ENCODE measurements at places on chromosomes 6 and 20.

DNA sequence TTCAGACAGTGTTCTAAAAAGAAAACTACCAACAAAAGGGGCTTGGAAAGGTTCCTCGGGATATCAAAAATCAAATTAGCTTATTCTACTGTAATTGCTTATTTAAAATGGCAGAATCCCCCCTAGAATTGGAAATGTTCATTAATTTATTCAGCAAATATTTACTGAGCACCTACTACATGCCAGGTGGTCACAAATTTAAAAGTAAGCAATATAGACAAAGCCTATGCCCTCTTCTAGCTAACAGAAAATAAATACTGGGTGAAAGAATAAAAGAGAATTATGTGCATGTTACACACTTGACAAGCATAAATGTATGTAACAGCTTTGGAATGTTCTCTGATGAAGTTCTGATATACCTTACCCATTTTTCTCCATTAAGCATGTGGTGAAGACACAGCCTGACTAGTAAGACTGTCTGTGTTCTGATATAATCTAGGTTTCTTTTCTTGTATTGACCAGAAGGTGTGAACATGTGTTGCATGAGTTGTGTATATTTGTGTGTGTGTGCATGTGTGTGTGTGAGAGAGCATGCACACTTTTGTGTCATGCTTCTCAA, 606.7 kb upstream of the CITED2 start:
- no peak for DNase-seq

GRCh38 chr20:10217721-10218410, 764 bp upstream of the SNAP25 start:
- peak; percentile 18 for DNase-seq

DNA sequence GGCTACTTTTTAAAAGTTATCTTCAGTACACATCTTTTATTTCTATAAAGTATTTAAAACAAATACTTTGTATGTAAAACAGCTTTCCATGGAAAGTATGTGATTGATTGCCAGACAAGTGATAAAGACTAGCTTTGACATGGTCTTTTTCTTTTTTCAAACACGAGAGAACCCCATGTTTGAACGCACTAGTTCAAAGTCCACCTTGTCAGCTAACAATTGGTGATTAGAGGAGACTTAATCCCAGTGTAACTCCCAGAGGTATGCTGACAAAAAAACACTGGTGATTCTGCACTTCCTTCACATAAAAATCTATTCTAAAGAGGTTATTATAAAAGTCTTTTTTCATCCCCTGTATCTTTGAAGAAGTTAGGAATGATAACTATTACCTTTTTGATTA, 438.1 kb downstream of the GJA1 start:
- no peak for DNase-seq

DNA sequence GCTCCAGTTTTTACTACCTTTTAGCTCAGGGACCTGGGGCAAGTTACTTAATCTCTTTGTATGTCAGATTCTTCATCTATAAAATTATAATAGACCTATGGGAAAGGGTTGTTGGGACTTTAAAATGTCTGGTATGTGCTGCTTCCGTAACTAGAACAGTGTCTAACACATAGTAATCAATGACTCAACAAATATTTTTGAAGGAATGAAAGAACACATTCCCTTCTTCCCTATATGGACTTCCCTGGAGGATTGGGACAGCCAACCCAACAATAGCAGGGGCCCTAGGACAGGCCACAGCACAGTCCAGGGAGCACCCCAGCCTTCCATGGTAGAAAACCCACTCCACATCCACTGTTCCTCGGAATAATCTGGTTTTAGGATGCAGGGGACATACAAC, 50.7 kb upstream of the TPD52L1 start:
- DNase-seq = no peak

- no peak for DNase-seq
Observed at GRCh38 chr6:21180155-21180554, 413.4 kb upstream of the SOX4 start.

DNA sequence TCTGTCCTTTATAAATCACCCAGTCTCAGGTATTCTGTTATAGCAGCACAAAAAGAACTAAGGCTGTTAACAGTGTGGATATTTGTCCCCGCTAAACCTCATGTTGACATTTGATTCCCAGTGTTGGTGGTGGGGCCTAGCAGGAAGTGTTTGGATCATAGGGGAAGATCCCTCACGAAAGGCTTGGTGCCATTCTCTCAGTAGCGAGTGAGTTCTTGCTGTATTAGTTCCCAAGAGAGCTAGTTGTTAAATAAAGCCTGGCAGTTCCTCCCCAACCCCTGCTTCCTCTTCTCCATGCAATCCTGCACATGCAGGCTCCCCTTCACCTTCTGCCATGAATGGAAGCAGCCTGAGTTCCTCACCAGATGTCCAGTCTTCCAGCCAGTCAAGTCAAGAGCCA, 29.8 kb upstream of the ERVFRD-1 start:
- DNase-seq = no peak

DNA sequence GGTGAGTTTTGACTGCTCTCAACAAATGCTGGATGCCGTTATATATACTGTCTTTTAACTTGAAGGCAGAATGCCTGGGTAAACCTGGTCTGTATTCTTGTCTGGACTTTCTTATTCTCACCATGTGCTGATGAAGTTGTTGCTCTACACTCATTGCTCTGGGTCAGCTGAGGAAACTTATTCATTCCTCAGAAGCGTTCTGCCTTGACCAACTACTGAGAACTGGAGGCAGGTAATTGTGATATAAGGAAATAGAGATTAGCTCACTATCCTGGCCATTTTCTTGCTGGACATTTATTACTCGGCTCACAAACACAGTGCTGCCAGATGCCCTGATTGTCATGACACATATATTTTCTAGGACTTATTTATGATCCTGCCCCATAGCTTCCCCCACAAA, 103.6 kb downstream of the DNAH8 start:
- no peak for DNase-seq

DNA sequence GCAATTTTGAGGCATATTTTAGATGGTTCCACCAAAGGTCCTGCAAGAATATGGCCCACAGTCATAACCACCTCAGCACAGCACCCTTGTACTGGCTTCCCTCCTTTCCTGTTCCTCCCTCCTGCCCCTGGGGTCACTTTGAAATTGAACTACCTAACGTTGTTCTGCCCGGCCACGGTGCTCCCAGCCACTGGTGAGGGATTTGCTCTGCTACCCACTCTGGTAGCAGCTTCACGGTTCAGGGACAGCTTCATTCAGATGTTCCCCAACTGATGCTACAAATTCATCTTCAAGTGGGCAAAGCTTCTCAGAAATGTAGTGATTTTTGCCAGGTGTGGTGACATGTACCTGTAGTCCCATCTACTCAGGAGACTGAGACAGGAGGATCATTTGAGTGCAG, 7.9 kb upstream of the NELFCD start:
- DNase-seq = no peak

DNA sequence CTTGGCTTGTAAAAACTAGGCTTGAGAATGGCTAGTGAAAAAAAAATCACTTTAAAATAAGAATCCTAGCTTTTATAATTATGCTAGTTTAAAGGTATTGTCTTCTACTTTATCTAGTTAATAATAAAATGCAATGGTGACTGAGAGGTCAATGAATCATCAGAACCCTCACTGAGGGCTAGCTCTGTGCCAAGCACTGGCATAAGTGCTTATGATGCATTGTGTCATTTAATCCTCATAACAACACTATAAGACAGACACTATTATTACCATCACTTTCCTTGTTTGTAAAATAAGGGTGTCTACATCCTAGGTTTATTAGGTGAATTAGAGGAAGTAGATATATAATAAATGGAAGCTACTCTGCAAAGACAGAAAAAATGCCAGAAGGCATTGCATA, 144.3 kb downstream of the F13A1 start:
- no peak for DNase-seq

GRCh38 chr6:128739112-128739511, 143.8 kb upstream of the LAMA2 start:
- no peak for DNase-seq

GRCh38 chr6:7580927-7581618, 8.9 kb upstream of the SNRNP48 start:
- no peak for DNase-seq

GRCh38 chr6:135594000-135594399, 96.5 kb upstream of the AHI1 start:
- no peak for DNase-seq

DNA sequence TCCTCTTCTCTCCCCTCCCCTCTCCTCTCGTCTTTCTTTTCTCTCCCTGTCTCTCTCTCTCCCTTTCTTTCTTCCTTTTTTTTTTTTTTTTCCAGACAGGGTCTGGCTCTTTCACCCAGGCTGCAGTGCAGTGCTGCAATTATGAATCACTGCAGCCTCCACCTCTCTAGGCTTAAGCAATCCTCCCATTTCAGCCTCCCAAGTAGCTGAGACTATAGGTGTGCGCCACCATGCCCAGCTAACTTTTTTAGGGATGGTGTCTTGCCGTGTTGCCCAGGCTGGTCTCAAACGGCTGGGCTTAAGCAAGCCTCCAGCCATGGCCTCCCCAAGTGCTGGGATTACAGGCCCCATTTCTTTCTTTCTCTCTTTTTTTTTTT, 59.9 kb upstream of the NCOA3 start:
- no peak for DNase-seq

GRCh38 chr6:110101885-110102284, 77.6 kb downstream of the WASF1 start:
- no peak for DNase-seq

GRCh38 chr6:166393535-166393823, 10.7 kb upstream of the MPC1 start:
- DNase-seq = no peak

- no peak for DNase-seq
Observed at GRCh38 chr6:148716811-148717210, 30.0 kb upstream of the UST start.

DNA sequence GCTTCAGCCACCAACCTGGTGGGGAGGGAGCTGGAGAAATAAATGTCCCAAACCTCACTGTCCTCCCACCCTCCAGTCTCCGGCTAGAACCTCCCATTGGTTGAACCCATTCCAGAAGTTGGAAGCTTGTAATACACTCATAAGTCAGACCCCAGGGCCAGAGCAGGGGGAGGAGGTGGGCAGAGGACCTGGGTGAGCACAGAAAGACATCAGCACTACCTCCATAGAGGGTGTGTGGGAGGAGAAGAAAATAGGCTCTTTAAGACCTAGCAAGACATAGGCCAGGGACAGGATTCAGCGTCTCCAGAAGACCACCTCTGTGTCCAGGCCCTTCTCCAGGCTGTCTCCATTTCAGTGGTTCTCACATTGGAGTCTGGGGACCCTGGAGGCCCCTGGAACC, 73.3 kb upstream of the TOP1 start:
- DNase-seq = no peak

- DNase-seq = no peak
Observed at GRCh38 chr6:145887969-145888368, 73.4 kb upstream of the FBXO30 start.

- DNase-seq = no peak
Observed at GRCh38 chr6:47265971-47266370, 43.7 kb downstream of the TNFRSF21 start.

DNA sequence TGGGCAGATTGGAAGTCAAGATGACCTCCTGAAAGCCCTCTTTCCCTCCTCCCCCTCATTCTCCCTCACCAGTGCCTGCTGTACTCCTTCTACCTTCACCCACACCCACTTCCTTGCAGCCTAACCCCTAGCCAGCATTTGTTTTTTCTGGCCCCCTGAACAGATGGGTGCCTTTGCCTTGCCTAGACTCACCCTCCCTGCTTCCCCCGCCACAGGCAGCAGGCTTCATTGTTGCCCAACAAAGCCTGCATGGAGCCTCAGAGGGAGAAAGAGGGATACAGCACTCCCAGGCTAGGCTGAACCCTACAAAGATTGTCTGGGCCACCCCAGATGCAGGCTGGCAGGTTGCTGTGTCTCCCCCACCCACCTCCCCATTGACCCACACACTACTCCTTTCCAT, 2.7 kb downstream of the MOCS1 start:
- DNase-seq = no peak
